ENCODE measurements at places on chromosomes 12 and 14.

DNA sequence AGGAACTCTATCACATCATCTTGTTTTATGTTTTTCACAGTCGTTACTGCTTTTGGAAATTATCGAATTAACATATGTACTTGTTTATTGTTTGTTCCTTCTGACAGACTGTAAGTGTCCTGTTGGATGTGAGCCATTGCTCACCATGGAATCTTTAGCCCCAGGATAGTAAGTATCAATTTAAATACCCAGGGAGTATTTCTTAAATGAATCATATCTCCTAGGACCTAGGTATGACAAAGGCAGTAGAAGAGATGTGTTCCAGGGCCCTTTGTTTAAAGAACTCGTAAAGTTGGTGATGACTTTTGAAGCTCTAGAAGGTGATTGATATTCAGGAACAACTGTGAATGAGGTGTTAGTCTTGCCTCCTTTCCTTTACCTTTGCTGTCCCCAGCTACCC, 30.3 kb upstream of the STRAP start:
- DNase-seq, result peak; percentile 63

DNA sequence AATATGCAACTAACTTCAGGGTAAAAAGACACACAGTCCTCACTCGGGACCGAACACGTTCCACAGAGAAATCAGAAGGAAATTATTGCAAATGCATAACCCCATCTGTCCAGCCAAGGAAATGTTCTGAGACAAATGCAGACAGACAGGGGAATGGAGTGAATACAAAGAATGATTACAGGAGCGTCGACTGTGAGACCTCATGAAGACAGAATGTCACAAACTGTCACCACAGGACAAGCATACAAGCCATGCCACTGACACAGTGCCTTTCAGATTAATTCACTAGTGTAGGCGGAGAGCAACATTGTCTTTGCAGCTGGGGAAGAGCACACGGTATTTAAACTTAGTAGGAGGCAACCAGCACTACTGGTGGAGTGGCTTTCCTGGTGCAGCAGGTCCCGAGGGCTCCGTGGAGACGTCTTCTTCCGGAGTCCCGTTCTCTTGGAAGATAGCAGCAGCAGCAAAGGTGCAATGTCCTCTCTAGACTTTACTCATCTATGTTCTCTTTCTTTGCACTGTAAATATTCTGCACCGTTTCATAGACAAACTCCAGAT, 44.6 kb downstream of the FBXO21 start:
- DNase-seq, result no peak

DNA sequence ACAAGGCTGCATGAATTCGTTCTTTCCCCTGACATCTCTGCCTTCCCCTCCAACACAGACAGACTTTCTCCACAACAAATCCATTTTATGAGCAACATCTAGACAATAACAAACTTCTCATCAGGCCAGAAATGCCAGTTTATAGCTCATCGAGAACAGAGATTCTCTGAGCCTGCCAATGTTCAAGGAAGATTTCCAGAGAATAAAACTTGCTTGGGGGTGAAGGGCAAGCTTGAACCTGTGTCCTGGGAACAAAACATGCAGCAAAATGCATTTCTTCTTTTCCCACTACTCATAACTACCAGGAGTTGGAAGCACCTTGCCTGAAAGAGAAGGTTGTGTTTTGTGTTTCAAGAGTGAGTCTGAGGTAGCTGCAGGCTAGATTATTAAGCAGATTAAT, 6.8 kb downstream of the MAP1LC3B2 start:
- no peak for DNase-seq

GRCh38 chr12:19761463-19761862, 322.2 kb downstream of the AEBP2 start:
- no peak for DNase-seq

DNA sequence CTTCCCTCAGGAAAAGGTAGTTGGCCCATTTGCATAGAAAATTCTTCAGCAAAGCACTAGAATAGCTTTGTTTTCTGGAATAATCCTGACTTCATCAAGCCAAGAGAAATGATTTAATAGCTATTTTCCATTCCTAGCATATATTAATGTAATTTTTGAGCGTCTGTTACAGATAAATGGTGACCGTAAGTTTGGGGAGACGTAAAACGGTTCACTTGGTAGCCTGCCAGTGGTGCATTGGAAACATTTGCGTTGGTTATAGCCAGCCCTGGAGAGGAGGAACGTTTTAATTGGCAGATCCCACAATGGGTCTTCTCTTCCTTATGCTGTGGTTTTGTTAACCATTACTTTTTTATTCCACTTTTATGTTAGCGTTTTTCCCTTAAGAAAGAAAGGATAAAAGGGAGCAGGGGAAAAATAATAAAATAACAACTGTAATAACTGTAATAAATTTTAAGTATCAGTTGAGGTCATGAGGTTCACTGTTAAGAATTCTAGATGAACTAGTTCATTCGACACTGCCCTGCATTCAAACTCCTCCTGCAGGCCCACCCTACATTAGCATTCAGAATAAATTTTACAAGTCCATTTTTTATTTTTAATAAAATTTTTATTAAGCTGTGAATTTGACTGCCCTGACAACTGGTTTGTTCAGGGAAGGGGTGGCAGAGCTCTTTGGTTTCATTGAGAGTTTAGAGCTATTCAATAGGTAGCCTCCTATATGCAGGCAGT, 300.7 kb downstream of the ERC1 start:
- no peak for DNase-seq

GRCh38 chr12:27424631-27425230, 21.8 kb upstream of the SMCO2 start:
- DNase-seq, result peak; percentile 53

DNA sequence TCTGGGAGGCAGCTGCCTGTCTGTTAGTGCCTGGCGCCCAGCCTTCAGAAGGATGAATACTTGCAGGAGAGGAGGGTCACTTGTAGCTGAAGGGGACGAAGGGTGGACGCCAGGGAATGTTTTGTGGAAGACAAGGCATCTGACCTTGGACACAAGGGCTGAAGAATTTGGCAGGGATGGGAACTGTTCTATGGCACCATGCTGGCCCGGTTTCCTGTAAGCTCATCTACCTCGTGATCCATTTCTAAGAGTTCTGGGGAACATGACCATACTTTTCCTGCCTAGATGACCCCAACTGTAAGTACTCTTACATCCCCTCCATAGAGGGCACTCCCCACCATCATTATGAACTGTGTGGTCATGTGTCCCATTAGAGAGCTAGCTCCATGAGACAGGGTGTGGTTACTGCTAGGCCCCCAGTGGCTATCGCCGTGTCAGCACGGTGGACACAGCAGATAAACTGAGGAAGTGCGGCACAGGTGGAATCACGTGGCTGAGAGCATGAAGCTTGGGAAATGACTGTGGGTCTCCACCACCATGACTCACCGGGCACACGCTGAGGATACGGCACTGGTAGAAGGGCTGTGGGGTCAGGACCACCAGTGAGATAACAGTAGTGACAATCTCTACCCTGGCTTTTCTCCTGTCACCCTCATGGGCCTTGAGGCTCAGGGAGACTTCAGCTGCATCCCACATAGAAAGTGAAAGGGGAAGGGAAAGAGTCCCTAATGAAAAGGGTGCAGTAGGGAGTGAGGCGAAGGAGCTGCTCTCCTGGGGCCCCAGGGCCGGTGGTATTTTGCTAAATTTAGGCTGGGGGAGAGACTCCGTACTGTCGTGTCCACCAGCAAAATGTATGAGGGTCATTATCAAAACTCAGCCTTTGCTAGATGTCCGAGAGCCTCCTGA, 252.6 kb downstream of the FOXN3 start:
- DNase-seq, result no peak

- no peak for DNase-seq
These were observed 30.3 kb downstream of the BCAT1 start for GRCh38 chr12:24918596-24918995.

GRCh38 chr12:72677846-72678245, 405.7 kb downstream of the TRHDE start:
- no peak for DNase-seq

- no peak for DNase-seq
These were observed 76.8 kb downstream of the HMGA2 start for GRCh38 chr12:65900912-65901672.

GRCh38 chr12:3130057-3130830, 53.1 kb downstream of the TSPAN9 start:
- peak; percentile 87 for DNase-seq

- peak; percentile 59 for DNase-seq
These were observed 39.7 kb downstream of the KRT80 start for GRCh38 chr12:52151837-52152783.

GRCh38 chr14:21299562-21300130, 19.8 kb downstream of the RPGRIP1 start:
- DNase-seq, result no peak

DNA sequence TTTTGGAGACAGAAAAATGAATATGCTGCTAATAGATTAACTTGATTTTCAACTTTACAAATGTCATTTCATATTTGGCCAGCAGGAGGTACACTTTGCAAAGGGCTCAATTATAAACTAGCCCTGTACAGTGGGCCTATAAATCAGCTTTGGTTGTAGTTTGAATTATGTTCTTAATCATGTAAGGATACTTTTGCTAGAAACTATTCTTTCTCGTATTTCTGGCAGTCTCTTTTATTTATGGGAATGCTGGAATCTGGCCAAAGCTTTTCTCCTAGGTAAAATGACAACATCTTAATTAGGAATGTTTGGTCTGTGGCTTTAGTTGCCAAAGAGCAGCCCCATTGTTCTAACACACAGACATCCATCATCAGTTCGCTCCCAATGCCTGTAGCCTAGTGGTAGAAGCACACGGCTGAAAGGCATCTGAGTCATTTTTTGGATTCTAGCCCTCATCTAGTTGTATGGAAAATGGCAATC, 1322.3 kb upstream of the SEL1L start:
- DNase-seq, result peak; percentile 6

Data from M059J (cell line).